ENCODE measurements at places on chromosomes 2 and 18.

GRCh38 chr2:34337735-34338134, 738.6 kb upstream of the FAM98A start:
- DNase-seq = no peak

DNA sequence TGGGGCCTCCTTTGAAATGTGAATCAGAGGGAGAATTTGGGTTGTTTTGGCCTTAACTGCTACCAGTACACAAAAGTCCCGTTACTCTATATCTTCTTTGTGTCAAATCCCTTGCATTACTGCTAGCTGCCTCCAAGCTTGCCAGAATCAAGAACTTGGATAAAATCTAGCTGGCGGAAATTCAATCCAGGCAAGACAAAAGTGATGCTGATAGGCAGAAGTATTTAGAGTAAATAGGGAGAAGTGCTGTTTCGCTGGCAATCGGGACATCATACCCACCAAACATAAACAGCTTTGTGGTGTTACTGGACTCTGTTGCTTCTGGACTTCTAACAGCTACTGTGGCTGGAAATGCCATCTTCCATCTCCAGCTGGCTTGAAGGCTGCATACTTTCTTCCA, 2.5 kb downstream of the IFIH1 start:
- peak; percentile 16 for DNase-seq

DNA sequence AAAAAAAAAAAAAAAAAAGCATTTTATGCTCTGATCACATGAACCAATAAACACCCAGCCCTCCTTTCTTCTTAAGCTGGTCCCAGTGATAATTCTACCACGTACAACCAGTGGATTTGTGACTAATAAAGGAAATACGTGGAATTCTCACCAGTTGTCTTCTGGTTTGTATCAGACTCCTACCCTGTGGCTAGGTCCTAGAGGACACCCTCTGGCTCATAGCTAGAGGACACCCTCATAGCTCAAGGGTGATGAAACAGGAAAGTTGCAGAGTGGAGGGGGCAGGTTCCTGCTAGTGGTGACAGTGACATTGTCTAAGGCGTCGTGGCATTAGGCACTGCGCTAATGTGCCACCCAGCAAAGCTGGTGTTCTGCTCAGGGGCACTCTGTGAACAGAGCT, 167.8 kb downstream of the BCL11A start:
- no peak for DNase-seq

GRCh38 chr2:200376513-200377354, 70.2 kb downstream of the SPATS2L start:
- DNase-seq = no peak

DNA sequence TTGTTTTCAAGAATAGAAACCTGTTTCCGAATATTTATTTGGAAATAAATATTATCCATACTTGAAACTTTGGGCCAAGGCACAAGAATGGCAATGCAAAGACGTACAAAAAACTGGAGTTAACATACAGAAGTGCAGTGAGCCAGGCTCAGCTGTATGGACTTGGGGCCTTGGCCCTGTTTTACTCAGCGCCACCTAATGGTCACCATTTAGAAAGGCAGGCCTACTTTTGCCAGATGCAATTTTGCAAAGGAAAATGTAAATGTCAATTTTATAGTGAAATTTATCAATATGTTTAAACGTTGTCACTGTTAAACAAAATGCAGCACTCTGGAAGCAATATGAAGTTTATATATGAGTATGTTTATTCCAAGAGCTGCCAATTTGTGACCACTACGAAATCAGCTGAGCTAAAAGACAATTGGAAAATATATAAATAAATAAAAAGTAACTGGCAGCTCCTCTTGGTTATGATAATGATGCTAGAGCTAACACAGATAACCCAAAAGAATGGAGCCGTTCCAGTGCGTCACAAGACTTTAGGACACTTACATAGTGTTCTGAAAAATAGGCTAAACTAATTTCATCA, 155.0 kb downstream of the ARHGAP15 start:
- peak; percentile 24 for DNase-seq

DNA sequence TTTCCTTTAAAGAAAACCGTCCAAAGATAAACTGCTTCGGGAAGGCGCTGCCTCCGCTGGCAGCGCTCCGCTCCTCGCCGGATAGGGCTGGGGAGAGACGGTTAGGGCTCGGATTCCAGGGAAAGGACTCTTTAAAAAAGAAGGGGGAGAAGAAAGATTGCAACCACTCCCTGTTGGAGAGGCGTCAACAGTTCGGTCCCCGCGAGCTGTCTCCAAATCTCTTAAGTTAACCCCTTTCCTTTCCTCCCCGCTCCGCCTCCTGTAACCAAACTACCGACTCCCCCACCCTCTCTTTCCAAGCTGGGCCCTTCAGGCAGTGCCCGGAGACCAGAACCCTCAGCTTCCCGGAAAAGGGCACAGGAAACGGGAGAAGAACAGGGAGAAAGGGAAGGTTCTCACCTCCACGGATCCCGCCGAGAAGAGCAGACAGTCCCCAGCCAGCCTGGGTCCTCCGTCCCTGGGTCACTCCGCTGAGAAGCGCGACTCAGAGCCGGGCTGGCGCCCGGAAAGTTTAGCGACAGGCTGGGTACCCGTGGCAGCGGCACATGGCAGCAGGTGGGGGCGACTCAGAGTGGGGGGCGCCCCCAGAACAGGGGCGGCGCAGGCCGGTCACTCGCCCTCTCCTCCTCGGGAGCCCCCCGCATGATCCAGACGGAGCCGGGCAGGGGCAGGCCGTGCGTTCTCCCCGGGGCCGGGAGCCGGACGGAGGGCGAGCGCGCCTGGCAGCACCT, 675 bp downstream of the FZD5 start:
- DNase-seq = no peak

DNA sequence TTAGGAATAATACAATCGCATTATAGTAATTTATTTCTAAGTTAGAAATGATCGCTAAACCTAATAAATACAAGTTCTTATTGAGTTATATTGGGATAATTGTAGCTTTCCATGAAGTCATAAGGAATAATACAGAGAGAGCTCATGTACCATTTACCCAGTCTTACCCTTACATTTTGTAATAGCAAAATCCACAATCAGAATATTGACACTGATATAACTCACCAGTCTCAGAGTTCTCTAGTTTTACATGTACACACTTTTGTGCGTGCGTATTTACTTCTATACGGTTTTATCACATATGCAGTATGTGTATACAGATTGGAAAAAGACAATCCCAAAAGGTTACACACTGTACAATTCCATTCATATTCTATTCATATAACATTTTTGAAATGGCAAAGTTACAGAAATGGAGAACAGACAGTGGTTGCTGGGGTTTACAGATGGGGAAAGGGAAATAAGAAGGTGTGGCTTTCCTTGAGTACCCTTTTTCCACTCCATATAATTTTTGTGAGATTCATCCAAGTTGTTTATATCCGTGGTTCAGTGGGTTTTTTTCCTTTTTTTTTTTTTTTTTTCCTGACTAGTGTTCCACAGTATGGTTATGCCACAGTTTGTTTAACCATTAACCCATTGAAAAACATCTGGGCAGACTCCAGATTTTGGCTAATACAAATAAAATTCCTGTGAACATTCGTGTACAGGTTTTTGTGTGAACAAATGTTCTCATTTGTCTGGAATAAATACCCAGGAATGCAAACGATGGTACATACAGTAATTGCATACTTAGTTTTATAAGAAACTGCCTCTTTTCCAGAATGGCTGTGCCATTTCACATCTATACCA, 117.2 kb downstream of the HNMT start:
- DNase-seq = no peak

DNA sequence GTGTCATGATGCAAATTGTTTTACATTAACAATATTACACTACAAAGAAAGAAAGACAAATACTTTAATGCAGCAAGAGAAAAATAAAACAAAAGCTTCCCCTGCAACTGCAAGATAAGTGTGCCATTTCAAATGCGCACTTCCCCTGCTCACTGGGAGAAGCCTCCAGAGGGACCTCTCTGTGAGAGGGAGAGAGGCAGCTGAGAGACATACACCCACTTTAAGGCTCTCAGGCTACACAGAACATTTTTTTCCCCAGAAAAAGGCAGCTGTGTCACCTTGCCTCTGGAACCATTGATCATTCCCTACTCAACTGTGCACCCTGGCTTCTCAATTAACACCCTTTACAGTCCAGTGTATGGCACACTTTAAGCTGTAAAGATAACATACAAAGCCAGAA, 75.2 kb downstream of the DPP4 start:
- DNase-seq = no peak
